ENCODE measurements at places on chromosomes 4 and X.

- no peak for DNase-seq
Observed at GRCh38 chrX:129043138-129043537, 480.2 kb downstream of the SMARCA1 start.

DNA sequence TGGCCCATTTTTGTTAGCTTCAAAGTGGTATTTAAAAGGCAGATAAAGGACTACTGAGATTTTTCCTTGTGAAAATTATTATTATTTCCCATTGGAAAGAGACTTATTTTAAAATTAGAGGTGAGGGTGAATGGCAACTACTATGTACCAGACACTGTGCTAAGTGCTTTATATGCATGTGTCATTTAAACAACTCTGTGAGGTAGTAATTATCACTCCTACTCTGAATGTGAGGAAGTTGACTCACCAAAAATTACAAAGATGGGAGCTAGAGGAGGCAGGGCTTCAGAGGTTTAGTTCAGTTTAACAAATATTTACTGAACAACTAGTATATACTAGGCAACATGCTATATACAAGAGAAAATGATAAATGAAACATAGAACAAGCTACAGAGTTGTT is 78.2 kb downstream of the MSL3 start:
- no peak for DNase-seq

DNA sequence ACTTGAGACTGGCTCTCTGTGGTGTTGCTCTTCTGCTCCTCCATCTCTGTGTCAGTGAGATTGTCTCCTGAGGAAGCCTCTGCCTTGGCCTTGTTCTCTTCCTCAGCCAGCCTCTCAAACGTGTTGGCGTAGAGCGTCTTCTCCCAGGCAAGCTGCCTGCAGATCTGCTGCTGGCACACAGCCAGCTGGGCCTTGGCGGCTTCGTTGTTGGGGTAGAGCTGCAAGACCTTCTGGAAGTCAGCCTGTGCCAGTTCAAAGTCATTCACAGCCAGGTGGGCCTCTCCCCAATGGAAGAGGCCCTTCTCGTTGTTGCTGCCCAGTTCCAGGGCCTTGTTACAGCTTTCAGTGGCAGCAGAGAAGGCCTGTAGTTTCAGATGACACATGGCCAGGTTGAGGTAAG is 159.1 kb downstream of the NDST3 start:
- no peak for DNase-seq

DNA sequence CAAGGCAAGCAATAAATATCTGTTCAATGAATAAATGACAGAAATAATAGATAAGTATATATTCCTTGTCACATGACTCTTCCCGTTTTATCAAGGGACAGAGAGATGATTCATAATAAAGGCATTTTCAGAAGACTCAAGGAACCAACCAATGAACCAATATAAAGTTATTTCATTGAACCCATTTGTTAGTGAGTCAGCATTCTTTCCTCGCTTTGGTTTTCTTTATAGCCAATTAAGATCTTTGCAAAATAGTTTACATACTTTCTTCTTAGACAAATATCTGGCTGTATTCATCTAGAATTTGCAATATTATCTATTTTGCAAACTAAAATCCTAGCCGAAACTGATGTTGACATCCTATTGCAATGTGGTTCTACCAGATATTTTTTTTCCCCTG is 269.4 kb downstream of the IL15 start:
- no peak for DNase-seq

GRCh38 chr4:24080871-24081270 is 191.0 kb upstream of the PPARGC1A start:
- DNase-seq: no peak

DNA sequence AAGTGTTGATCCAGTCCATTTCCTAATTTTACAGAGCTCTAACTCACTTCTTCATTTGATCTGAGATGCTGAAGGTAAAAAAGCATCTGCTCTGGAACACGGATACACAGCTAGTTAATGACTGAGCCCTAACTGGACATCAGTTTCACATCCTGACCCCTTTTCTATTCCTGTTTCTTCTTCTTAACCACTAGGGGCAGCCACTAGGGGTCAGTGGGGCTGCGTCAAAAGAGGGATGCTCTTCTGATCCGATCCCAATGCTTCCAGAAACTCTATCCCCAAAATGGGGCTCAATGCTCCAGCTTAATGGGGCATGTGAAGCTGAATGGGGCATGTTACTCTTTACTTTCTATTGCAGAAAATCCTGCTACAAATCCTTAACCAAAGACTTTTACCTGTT is 33.4 kb upstream of the PHKA2 start:
- peak; percentile 2 for DNase-seq

GRCh38 chrX:115068896-115069295 is 51.5 kb upstream of the IL13RA2 start:
- DNase-seq: no peak

DNA sequence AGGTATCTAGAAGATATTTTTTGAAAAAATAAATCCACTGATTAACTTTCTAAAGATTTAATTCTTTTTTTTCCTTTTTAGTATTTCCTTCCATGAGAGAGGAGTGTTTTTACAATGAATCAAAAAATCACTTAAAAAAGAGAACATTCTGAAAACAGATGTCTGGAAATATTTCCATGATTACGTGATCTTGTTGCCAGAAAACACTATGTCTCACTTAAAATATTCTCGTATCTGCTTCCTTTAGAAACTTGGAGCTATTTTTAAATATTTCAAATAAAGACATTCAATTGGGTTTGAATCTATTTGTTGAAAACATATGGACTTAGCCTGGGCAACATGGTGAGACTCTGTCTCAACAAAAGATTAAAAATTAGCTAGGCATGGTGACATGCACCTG is 232.8 kb upstream of the RASGEF1B start:
- DNase-seq: no peak
